LNCaP clone FGC (cell line): ENCODE measurements at places on chromosomes 4 and X.

DNA sequence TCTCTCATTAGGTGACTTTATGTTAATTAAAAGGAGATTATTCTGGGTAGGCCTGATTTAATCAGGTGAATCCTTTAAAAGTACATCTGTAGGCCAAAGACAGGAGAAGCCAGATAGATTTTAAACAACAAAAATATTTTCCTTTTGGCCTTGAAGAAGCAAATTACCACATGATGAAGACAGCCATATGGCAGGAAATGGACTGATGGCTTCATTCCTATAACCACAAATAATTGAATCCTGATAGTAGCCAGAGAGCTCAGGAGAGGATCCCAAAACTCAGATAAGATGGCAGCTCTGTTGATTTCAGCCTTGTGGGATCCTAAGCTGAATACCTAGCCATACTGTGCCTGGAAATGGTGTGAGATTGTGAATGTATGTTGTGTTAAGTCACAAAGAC lies 66.1 kb upstream of the PRKX start:
- DNase-seq: no peak

GRCh38 chr4:17494258-17495190 lies 17.4 kb downstream of the QDPR start:
- no peak for DNase-seq

DNA sequence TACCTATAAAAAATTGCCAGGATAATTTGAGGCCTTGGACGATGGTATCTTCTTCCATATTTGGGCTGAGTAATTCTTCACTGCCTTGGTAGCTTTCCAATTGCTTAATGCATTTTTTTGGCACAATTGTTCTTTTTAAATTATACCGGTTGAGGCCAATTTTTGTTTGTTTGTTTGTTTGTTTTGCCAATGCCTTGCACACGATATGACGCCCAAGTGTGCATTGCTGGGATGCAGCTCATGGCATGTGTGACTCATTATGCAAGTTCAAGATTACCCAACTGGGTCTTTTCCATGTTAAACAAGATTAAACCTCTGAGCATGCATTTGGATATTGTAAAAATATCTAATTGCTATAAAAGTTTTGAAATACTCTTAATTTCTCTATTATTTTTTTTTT lies 71.1 kb upstream of the KCNIP4 start:
- no peak for DNase-seq

- DNase-seq: no peak
These were observed 330.2 kb downstream of the NLGN4X start for GRCh38 chrX:5898463-5898862.

DNA sequence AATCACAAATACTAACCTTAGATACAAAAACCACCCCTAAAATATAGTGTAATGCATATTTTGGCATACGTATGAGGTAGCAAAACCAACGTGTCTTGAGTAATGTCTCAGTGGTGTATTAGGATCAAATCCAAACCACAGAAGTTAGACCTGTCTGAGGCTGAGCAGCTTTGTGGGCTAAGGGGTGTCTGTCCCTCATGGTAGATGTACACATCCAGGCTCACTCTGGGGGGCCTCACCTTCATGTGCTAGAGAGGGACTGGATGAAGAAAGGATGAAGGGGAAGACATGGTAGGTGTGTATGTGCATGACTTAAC lies 188.0 kb upstream of the TBC1D9 start:
- no peak for DNase-seq

DNA sequence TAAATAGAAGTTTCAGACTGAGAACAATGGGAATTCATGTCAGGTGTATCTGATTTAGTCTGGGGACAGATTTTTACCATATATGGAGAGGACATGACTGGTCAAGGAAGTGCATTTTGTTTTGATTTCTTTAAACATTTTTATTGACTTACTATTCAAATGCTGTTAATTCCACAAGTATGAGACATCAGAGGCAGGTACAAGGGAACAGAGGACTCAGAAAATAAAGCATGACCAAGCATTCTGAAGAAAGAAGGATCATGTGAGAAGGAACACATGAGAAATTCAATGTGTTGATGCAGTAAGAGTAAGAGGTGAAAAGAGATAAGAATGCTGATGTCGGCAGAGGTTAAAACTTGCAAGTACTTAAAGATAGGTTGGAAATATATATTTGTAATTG lies 1452.6 kb downstream of the PCDH7 start:
- no peak for DNase-seq

DNA sequence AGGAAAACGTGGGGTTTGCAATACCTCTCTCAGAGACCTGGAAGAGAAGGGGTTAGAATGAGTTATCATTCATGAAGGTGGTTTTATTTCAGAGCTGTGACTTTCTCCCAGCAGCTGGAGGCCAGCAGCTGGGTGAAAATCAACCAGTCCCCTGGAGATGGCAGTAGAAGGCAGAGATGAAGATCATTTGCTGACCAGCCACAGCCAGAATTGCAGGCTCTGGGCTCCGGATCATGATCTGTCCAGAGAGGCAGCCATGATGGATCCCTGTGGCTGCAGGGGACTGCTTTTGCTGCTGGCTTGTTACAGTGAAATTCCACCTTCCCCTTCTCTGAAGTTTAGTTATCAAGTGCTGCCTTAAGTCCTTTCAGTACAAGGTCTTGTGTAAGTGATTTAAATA lies 46.9 kb upstream of the TAB3 start:
- peak; percentile 1 for DNase-seq

- DNase-seq: no peak
These were observed 325.6 kb downstream of the CAMK2D start for GRCh38 chr4:113435893-113436292.

GRCh38 chr4:150001815-150002214 lies 76.4 kb upstream of the DCLK2 start:
- DNase-seq: no peak

- no peak for DNase-seq
These were observed 4.1 kb downstream of the ARMCX2 start for GRCh38 chrX:101655534-101655933.

DNA sequence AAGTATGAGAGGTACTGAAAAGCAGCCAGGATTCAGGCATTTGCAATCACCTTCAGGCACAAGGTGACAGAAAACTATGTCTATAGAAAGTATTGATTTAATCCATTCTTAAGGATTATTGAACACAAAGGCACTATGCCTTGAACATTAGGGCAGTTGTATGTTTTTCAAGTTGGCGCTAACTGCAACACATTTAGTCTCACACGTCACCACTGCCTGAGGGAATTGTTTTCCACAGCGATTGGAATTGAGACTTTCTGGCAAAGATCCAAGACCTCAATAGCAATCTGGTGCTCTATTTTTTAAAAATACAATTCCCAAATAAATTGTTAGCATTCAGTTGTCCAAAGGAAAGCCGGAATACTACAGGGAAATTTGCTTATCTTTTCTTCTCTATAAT lies 52.7 kb upstream of the FTHL17 start:
- no peak for DNase-seq

DNA sequence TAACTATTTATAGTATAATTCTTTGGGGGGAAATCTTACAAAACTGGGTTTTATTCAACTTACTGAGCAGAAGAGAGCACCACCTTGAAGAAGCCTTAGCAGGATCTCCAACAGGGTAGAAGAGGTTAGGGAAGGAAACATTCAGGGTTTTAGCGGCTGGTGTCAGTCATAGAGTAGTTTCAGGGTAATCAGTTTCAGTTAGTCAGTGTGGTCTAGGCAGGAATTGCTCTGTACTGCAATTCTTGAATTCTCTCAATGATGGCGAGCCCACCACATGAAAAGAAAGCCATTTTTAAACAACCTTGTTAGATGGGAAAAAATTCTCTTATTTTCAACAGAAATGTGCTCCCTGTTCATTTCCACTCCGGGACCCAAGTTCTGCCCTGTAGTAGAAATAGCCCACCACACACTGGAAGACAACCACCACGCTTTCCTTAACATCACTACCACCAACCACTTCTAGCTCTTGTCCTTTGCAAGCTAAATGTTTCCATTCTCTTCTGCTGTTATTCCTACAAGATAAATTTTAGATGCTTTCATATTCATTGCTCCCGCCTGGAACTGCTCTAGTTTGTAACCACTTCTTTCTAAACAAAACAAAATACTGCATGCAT lies 25.9 kb downstream of the COL25A1 start:
- no peak for DNase-seq

DNA sequence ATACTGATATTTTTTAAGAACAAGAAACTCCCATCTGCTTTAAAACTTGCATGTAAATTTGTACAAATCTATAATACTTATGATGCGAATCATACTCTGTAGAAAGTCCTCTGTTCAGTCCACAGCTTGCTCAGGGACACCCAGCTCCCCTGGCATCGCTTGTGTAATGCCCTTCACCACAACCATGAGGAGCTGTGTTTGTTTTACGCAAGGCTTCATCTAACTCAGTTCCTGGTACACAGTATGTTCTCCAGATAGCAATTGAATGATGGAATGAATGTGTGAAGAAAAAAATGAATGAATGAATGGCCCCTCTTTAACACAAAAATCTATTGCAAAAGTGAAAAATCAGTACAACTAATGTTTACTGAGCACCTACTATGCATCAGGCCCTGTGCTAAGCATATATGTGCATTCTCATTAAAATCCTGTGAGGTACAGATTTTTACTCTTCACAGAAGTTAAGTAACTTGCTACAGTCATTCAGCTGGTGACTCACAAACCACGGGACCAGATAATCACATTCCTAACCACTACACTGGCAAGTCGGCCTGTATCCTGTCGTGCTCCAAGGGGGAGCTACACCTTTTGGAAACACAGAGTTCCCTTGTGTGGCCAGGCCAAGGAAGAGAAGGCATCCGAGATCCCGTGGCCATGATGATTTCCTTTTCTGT lies 58.7 kb upstream of the KDR start:
- no peak for DNase-seq

- no peak for DNase-seq
These were observed 421.2 kb upstream of the NWD2 start for GRCh38 chr4:36823199-36823967.

DNA sequence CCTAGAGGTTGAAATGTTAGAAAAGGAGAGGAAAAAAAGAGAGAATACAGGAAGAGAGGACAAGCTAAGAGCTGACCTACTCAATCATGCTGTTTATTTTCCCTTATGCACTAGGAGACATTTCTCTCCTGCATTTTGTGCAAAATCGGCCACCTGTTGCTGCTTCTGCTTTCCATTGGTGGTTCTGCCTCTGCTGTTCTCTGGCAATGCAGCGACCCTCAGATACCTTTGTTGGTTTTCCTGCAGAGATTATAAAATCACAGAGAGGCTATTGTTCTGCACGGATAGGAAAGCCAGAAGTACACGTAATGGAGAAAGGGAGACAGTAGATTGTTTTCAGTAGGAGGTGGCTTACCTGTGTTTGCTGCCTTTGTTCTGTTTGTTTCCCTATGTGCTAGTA lies 108.9 kb downstream of the UNC5C start:
- DNase-seq: no peak

DNA sequence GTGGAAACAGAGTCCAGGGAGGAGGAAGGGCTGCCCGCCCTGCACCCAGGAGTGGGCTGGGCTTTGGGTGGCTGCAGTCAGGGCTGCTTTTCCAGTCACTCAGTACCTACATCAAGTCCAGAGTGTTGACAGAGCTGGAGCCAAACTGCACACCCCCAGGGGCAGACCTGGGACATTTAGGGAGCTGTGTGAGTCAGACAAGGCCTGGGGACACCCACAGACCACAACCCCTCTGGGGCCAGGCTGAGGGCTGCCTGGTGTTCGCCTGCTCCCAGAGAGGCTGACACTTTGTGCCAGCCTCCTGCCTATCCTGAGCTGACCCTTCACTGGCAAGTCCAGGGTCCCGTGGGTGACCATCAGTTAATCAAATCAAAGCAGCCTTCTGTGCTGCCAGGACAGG lies 240.0 kb downstream of the BCOR start:
- DNase-seq: no peak

GRCh38 chr4:138090150-138090917 lies 151.8 kb downstream of the SLC7A11 start:
- DNase-seq: peak; percentile 51

GRCh38 chr4:189502841-189503435 lies 437.7 kb upstream of the FRG1 start:
- no peak for DNase-seq

DNA sequence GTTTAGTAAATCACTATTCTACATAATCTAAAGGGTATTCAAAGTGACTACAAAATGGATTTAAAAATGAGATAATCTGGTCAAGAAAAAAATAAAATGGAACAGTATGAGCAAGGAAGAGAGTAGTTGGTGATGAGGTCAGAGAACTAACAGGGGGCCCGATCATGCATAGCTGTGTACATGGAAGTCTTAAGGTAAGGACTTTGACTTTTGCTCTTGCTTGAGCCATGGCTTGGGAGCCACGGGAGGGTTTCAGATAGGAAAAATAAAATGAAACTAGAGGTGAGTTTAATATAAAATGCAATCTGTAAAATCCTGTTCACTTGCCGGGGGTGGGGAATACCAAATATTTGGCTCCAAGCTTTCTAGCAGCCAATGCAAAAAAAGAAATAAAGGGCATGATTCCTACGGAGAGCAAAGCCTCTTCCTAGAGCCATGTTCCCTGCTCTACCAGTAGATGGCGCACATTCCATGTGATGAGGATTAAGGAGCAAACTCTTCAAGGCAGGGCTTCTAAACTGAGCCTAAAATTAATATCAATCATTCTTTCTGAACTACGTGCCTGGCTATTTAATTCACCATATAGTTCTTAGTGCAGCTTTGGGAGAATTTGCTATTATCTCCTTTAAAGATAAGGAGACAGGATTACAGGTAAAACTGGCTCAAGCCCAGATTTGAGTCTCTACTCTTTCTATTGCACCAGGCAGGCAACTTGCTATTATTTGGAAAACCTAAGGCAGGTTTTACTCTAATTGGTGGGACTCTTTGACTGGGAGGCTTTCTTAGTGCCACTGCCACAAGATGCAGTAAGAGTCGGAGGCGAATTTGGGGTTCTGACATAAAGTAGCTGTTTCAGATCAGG lies 6.8 kb upstream of the CLCN5 start:
- DNase-seq: no peak
